ENCODE measurements at places on chromosomes 16 and 17. TPM values are rescaled to one million over a fixed set of nuclear protein-coding genes. Genes with fewer than 3 reads are reported as not detected.

Gene HCRT
- total RNA-seq = not detected

Gene KRTAP3-2
- not detected for total RNA-seq

Gene KRT23
- total RNA-seq = 4.3 TPM

Gene FBXW10
- not detected for total RNA-seq

Gene SDR42E2
- not detected for total RNA-seq

Gene GCGR
- total RNA-seq = not detected

Gene OTOA
- not detected for total RNA-seq

Gene MYH13
- total RNA-seq = not detected

Gene ANKFY1
- total RNA-seq = 11.0 TPM

Gene KRT17
- 3.5 TPM for total RNA-seq

Gene MPP2
- 0.58 TPM for total RNA-seq

Gene AARS1
- total RNA-seq = 207 TPM

Gene WNK4
- 13.6 TPM for total RNA-seq

Gene DPEP3
- not detected for total RNA-seq

Gene LITAFD
- total RNA-seq = not detected

Gene ASPHD1
- total RNA-seq = 8.1 TPM

Gene TEKT3
- total RNA-seq = not detected

Gene STH
- total RNA-seq = not detected

Gene MYH8
- not detected for total RNA-seq

Gene SYT17
- total RNA-seq = not detected

Gene CCDC40
- total RNA-seq = 0.29 TPM

Gene TMC8
- not detected for total RNA-seq

Gene KLHL10
- total RNA-seq = under 0.01 TPM

Gene ADORA2B
- 65.2 TPM for total RNA-seq

Gene ALOX12B
- total RNA-seq = not detected

Gene ZNF48
- total RNA-seq = 7.2 TPM

Gene TEKT1
- total RNA-seq = not detected

Gene SHCBP1
- total RNA-seq = 27.4 TPM

Gene TBC1D3K
- total RNA-seq = not detected

Gene SLC9A5
- total RNA-seq = 3.2 TPM

Gene ESRP2
- 0.53 TPM for total RNA-seq

Gene VMO1
- total RNA-seq = not detected

Gene LGALS9B
- total RNA-seq = not detected

Gene GRAPL
- not detected for total RNA-seq

Gene INCA1
- under 0.01 TPM for total RNA-seq

Gene PRSS27
- 0.35 TPM for total RNA-seq

Gene SYNGR3
- 1.1 TPM for total RNA-seq

Gene KRT38
- 0.18 TPM for total RNA-seq

Gene SLC38A7
- total RNA-seq = 14.7 TPM

Gene NPIPA7
- 0.58 TPM for total RNA-seq

Gene DHRS7C
- not detected for total RNA-seq

Gene NME3
- total RNA-seq = 102 TPM

Gene PHLPP2
- 6.0 TPM for total RNA-seq

Gene CLTC
- 302 TPM for total RNA-seq

Gene EFNB3
- not detected for total RNA-seq

Gene DHX58
- total RNA-seq = 9.9 TPM

Gene AURKB
- 48.0 TPM for total RNA-seq

Gene SOCS7
- total RNA-seq = 10.3 TPM

Gene CCL1
- not detected for total RNA-seq

Gene CDRT15L2
- not detected for total RNA-seq

Gene KCNH6
- total RNA-seq = not detected

Gene NCOR1
- total RNA-seq = 22.8 TPM

Gene TP53TG3
- not detected for total RNA-seq

Gene IRF8
- total RNA-seq = not detected

Gene HSF5
- total RNA-seq = not detected

Gene MT1G
- 57.4 TPM for total RNA-seq

Gene METTL16
- total RNA-seq = 12.4 TPM

Gene CCDC154
- total RNA-seq = not detected
